Neural crest cell (in vitro differentiated cells): ENCODE measurements at places on chromosomes 1 and 21. TPM values are rescaled to one million over a fixed set of nuclear protein-coding genes. Genes with fewer than 3 reads are reported as not detected.

- no peak for DNase-seq
These were observed 171.8 kb downstream of the ACTL8 start for GRCh38 chr1:17926906-17927305.

GRCh38 chr1:94001397-94002045, 92.3 kb upstream of the GCLM start:
- DNase-seq: no peak

GRCh38 chr1:36889478-36890226, 144.7 kb downstream of the GRIK3 start:
- DNase-seq: no peak

GRCh38 chr1:181036107-181036836, 2.5 kb downstream of the MR1 start:
- DNase-seq: no peak

DNA sequence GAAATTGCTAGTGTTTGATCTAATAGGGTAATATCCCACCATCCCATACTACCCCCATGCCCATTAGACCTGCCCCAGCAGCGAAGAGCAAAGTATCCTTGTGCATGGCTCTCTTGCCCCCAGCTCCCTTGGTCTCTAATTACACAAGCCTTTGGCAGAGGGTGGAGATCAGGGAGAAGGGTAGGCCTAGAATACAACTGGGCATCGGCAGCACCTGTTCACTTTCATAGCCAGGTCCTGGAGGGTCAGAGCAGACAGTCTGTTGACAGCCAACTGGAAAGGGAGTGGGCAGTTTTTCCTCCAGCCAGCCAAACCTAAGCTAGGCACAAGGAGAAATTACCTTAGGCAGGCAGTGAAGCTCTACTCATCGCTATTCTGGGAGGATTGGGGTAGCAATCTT, 2.7 kb upstream of the PIGC start:
- DNase-seq: no peak

DNA sequence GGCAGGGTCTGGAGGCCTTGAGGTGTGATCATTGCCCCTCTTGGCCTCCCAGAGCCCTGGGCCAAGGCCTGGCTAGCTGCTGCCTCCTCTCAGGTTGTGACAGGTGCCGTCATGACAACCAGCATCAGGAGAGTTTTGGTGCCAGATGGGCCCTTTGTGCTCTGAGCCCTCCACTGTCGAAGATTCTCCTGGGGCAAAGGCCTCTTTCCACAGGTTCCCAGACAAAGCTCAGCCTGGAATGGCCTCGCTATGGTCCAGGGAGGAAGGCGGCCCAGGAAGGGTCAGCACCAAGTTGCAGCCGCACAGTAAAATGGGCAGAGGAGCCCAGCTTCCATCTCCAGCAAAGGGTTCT, 78.4 kb downstream of the ALPL start:
- no peak for DNase-seq

DNA sequence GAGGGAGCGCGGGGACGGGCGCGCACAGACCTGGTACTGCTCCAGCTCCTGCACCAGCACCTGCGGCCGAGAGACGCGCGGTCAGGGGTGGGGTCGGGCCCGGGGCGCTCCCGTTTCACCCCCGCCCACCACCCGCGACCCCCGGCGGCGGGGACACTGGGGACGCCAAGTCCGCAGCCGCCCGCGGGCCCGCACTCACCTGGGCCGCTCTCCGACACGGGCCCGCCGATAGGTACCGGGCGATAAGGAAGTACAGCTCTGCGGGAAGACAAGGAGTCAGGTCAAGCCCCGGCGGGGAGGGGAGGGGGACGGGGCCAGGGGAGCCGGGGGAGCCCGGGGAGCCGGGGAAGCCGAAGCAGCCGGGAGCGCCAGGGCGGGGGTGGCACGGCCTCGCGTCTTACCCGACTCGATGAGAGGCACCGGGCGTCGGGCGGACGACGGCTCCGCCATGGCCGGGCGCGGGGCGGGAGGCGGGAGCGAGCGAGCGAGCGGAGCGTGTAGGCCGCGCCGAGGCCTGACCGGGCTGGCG, 326 bp downstream of the BRWD1 start:
- DNase-seq: no peak

DNA sequence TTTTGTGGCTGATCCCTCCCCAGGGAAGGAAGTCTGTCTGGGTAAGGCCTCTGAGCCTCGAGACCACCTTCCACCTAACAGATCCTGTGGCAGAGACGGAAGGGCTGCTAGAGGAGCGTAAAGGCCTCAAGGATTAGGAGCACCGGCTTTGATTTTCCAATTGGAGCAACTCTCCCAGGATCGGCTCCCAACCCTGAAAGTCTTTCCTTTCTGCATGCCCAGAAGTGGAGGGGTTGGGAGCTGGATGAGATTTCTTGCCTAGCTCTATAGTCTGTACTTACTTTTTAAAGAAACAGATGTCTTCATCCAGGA, 41.4 kb downstream of the ELK4 start:
- DNase-seq: no peak

- no peak for DNase-seq
These were observed 124.6 kb upstream of the CXADR start for GRCh38 chr21:17388226-17388625.

DNA sequence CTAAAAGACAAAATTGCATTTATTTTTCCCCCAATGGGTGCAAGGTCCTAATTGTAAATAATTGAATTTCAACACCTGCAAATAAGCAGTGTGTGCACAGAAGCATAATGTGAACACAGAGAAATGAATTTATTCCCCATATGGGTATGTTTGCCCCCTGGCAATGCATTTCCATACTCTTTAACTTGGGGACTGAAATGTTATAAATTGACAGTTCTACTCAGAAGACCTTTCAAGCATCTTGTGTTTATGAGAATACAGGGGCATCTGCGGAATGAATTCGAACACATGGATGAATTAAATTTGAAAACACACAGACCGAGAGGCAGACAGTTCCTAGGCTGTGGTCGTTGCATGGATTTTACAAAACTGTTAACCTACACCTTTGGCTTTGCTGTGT, 3.5 kb downstream of the PBX1 start:
- no peak for DNase-seq

DNA sequence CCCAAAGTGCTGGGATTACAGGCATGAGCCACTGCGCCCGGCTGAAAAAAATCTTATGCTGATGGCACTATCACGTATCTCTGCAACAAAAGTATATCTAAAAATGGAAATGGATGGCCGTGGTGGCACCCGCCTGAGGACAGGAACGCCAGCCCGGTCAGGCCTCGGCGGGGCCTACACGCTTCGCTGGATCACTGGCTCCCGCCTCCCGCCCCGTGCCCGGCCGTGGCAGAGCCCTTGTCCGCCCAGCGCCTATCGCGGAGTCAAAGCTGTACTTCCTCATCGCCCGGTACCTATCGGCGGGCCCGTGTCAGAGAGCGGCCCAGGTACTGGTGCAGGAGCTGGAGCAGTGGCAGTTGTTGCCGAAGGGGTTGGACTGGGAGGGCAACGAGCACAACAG, 28.8 kb upstream of the PDPN start:
- no peak for DNase-seq

GRCh38 chr1:188224263-188224662, 1395.5 kb downstream of the PLA2G4A start:
- DNase-seq: no peak

- no peak for DNase-seq
These were observed 402 bp downstream of the PLEKHG5 start for GRCh38 chr1:6491081-6491449.

GRCh38 chr1:232978815-232979214, 28.4 kb downstream of the NTPCR start:
- DNase-seq: no peak

CDA gene
- total RNA-seq: not detected in 2 replicates

OVAAL gene
- not detected in 2 replicates for total RNA-seq

OR2T12 gene
- total RNA-seq: not detected in 2 replicates

CAPZB gene
- total RNA-seq: 256 and 257 TPM in 2 replicates

NUP210L gene
- 0.05 TPM in 1 of 2 replicates, not detected in the other for total RNA-seq

ORC1 gene
- total RNA-seq: 36.9 and 38.5 TPM in 2 replicates

CD48 gene
- total RNA-seq: not detected in 2 replicates

OR2L13 gene
- total RNA-seq: not detected in 2 replicates
